Fibroblast of the aortic adventitia (primary cell): ENCODE measurements at places on chromosomes 5 and 9.
A peak's percentile ranks its signal among the peaks of the same experiment; 100 is the strongest.

DNA sequence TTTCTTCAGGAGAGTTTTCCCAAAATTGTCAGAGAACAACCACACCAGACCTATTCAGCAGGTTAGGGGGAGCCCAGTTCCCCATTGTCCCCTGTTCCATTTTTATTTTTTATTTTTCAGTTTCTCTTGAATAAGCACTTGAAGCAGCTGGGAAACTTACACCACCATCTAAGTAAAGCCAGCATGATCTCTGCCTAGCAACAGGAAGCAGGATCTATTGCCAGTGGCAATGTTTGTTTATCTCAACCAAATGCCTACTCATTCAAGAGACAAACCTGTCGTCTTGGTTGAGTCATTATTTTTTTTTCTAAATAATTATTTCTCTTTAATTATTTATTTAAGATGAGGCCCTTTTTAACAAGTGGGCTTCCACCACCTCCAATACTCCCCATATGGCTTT, 379.3 kb downstream of the PLK2 start:
- DNase-seq: no peak

GRCh38 chr5:131209506-131210150, 38.9 kb downstream of the LYRM7 start:
- DNase-seq: no peak

DNA sequence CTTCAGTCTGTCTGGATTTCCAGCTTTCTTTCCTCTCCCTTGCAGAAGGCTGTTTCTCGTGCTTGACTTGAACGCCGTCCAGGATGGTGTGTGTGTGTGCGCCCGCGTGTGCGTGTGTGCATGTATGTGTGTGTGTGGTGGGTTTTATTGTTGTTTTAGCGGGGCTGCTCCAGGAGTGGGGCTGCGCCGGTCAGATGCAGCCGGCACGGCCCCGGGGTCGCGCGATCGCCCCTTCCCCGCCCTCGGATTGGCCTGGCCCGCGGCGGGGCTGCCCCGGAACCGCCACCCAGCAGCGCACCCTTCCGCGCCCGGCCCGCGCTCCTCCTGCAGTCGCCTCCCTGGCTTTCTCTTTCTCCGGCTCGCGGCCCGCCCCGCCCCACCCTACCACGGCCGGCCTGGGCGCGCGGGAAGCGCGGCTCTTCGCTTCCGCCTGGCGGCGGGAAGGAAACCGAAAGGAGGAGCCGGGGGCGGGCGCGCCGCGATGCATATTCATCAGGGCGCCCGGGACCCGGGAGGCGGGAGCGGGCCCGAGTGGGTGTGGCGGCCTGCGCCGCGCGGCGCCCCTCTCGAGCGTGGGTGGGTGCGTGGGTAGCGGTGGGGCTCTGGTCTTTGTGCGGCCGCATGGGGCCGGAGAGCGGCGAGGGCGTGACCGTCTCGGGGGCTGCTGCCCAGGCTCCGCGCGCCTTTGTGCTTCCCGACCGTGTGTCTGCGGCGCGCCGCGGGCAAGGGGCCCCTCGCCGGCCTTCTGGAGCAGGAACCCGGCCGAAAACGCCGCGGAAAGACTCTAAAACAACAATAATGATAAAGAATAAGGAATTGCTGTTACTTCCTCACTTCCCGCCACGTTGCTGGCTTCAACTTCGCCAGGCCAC, 8.5 kb upstream of the NFIB start:
- peak; percentile 94 for DNase-seq

GRCh38 chr9:2126331-2126803, 111.2 kb downstream of the SMARCA2 start:
- DNase-seq: peak; percentile 95

GRCh38 chr5:115626445-115626823, 598 bp upstream of the TMED7 start:
- peak; percentile 65 for DNase-seq

DNA sequence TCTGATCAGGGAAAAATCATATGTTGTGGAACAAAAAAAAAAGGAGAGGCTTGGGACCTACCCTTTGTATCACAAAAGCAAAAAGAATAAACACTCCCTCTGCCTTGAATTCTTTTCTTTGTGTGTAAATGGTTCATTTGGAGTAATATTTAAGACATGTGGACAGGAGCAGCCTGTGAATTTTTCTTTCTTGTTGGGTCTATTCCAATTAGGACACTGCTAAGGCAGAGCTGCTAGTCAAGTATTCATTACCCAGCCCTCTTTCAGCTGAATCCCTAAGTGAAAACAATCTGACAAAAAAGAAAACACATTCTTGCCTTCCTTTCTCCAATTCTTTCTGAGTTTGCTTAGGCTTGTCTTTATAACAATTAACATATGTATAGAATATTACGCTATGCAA, 330.0 kb downstream of the EBF1 start:
- DNase-seq: peak; percentile 60

- no peak for DNase-seq
These were observed 12.2 kb downstream of the TNIP1 start for GRCh38 chr5:151068433-151069197.

DNA sequence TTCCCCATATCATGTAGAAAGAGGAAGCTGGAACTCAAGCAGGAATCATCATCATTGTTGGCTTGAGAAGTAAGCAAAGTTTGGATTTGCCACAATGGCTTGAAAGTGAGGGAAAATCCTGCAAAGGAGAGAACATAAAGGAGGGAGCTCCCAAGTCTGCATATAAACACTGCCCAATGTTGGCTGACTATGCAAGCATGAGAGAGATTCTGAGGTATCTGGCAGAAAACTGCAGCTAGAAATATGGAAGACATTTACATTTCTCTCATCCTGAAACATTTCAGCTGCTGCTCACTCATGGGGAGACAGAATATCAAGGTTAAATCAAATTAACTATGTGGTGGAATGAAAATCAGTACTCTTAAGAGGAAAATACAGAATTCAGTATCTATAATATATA, 415.6 kb upstream of the TNC start:
- no peak for DNase-seq

GRCh38 chr9:38424918-38425317, 664 bp upstream of the IGFBPL1 start:
- DNase-seq: no peak

DNA sequence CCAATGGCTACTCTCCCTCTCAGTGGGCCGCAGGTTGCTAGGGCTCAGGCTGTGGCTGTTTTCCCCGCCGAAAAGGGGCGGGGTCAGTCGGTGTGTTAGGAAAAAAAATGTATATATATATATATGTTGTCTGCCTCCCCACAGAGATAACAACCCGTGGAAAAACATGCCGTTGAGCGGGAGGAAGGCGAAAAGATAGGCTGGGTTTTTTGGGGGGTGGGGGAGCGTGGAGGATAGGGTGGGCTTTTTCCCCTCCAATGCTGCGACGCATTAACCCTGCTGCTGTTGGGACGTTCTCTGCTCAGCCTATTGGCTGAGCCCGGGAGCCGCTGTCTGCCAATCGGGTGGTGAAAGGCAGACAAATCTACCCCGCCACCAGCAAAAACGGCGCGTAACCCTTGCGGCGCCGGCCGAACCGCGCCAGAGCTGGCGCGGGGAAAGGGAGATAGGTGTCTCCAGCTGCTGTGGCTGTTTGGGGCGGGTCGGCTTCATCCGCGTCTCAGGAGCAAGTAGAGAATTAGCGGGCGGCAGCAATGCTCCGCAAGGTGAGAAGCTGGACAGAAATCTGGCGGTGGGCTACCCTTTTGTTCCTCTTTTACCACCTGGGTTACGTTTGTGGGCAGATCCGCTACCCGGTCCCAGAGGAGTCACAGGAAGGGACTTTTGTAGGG, at the start of gene PCDHGC4:
PCDHGC4 (plus strand) TSS at position 390 of the 671 bp plus-strand sequence; CDS start at position 534, 144 bp downstream.
- DNase-seq: no peak

- DNase-seq: no peak
These were observed 153.4 kb upstream of the PPP1R26 start for GRCh38 chr9:135326141-135326540.

DNA sequence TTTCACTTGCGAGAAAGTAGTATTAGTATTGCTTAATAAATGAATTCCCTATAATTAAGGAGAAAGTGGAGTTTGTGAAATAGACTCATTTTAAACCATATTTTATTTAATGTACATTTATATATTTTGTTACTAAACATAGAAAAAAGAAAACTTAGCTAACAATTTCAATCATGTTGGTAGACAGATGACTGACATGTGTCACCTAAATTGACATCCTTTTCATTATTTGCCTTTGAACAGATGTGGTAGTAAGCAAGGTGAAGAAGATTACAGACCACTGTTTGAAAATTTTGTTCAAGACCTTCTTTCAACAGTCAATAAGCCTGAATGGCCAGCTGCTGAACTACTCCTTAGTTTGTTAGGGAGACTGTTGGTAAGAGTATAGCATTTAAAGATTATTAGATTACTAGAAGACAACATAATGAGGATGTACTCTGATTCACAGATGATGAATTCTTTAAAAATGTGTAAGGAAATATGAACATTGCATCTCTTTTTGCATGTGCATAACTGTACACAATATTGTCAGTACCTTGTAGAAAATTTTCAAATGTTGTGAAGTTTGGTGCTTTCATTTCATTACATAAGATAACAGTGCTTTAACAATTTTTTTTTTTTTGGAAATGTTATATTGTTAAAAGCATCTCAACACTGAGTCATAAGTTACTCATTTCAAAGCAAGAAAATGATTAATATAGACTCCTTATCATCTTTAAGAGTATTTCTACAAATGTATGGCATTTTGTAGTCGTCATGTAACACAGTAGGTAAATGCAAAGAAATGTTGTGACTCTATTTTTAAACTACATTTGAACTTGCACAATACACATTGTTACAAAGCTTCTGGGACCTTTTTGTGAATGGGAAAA, 139.5 kb downstream of the NIPBL start:
- peak; percentile 68 for DNase-seq

DNA sequence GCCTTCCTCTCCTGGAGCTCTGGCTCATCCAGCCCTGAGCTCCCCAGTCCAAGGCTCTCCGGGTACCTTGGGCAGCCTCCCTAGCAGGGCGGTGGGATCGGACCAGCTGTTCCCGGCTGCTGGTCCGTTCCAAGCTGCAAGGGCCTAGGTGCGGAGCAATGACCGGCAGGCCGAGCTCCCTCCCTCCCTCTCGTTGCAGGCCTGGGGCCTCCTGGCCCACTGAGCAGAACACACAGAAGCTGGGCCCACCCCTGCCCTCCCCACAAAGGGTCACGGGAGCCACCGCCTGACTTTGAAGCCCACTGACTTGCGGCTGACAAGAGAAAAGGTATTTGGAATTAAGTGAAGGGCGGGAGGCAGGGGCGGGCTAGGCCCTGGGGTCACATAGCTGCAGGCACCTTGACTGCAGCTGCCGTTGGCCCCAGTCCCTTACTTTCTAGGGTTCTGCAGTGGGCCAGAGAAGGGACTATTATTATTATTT, 104.7 kb upstream of the IER5L start:
- no peak for DNase-seq

GRCh38 chr5:14840624-14841023, 31.0 kb downstream of the ANKH start:
- no peak for DNase-seq

DNA sequence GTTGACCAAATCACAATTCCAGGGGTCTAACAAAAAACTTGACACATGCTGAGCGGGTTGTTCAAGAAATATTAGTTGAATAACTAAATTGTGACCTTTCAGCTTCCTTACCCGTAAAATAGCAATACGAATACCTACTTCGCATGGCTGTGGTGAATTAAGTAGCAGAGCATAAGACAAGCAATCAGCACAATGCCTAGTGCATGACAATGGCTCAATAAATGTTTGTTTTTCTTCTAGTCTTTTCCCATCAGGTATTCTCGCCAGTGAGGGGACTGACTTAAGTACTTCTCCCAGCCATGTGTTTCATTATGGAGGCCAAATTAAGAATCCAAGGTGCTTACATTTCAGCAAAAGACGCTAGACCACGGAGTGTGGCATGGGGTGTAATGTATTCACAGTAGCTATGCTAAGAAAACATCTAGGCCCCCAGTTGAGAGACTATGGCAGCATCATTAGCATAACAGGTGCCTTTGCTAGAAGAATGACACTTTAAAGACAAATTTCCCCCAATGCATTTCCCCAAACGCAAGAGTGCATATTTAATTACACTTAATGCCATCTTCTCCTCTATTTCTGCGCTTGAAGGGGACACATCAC, 145.9 kb downstream of the ASTN2 start:
- DNase-seq: no peak

- peak; percentile 73 for DNase-seq
These were observed 216.9 kb downstream of the GABBR2 start for GRCh38 chr9:98491828-98492227.

- DNase-seq: no peak
These were observed 115.9 kb downstream of the TARS1 start for GRCh38 chr5:33556330-33557328.

- DNase-seq: no peak
These were observed 668.4 kb upstream of the FAM174A start for GRCh38 chr5:99866740-99867139.

DNA sequence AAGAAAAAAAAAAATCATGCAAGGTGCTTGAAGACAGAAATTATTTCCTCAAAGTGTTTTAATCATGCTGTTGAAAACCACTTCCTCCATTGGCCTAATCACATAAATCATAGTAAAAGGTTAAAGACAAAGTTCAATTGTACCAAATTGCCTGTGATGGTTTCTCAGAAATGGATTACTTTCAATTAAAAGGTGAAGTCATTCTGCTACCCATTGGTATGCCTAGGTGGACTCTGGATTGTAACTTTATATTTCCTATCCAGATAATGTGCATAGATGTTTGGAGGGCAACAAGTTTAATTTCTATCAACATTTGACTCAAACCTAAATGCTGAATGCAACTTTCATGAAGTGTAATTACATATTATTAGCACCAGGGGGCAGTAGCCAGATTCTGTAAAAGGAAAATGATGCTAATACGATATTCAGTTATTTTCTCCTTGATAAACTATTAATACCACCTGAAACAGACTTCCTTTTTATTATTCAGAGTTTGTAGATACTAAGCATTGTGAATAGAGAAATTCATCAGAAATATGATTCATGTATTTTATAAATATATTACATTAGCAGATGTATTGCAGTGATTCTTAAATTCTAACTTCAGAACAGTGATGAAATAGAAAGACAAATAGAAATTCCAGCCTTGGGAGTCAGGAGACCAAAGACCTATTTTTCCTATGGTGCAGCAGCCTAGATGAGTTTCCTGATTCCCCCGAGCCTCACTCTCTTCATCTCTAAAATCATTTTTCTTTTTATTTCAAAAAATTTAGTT, 148.2 kb downstream of the CAAP1 start:
- DNase-seq: peak; percentile 62

GRCh38 chr5:58453306-58453705, 6.6 kb downstream of the PLK2 start:
- peak; percentile 48 for DNase-seq

- peak; percentile 9 for DNase-seq
These were observed 24.2 kb upstream of the HAPLN1 start for GRCh38 chr5:83744821-83745220.

DNA sequence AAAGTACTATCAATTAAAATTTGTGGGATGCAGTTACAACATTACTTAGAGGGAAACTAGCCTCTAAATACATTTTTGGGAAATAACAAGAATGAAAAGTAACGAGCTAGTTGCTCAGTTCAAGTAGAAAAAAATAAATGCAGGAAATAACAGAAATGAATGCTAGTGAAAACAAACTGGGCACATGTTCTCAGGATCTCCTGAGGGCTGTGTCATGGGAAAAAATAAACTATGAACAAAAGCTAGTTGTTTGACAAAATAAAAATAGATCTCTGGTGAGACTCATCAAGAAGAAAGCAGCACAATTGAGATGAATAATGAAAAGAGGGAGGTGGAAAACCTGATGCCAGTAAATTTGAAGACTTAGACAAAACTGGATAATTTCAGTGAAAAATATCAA, 16.3 kb downstream of the IDNK start:
- no peak for DNase-seq
